ENCODE measurements at places on chromosomes 7 and 10.

DNA sequence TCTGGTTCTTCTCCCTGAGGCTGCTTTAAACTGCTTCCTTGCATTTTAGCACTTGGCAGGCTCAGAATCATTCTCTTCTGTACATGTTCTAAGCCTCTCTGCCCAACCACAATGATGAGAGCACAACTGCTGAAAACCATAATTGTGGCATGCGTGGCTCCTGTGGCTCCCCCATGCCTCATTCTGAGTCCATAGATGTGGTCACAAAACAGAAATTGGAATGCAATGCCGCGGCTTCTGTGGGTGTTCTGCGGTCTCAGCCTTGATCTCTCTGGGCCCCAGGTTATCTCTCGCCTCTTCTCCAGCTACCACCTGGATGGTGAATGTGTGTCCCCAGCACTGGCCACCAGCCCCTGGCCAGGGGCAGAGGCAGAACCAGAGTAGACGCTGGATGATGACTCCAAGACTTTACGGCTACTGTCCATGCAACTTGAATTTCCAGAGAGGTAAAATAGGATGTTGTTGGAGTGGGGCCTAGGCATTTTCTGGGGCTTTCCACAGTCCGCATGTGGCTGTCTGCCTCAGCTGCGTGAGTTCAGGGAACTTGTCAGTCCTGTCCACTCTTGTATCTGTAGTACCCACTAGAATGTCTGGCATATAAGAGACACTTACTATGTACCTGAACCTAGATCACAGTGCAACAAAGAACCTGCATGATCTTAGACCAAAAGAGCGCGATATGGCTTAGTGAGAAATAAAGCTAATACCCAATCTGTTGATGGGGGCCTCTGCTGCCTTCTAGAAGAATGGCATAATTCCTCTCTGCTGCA lies 52.4 kb upstream of the ADRB1 start:
- no peak for DNase-seq

DNA sequence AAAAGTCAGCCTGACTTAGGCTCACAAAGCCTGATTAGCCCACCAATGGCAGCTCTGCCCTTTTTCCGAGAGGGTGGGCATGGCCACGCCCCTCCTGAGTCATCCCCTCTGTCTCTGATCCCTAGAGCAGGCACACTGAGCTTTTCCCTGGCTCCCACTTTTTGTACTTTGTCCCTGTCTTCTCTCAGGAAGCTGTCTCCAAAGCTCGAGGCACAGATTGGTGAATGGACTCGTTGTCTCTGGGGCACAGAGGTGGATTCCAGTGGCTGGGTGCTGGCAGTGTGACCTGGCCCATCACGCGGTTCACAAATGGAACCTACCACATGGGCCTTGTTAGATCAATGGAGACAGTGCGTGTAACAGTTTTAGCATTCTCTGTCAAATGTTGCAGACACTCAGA lies 313.5 kb downstream of the WDR37 start:
- DNase-seq, result no peak

DNA sequence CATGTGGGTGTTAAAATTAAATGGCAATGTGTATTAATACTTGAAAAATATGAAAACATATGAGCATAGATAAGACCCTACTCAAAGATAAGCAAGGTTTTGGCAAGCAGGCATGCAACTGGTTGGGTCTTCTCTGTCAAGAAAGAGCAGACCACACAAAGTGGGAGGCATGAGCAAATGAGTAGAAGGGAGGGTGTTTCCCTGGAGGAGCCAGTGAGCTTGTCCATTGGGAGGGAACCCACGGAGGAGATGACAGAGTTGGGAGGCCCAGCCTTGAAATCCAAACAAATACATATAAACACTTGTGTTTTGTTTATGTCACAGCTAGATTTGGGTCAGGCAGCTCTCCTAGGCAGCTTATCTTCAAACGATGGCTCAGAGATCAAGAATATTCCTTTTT lies 134.5 kb upstream of the CXCL12 start:
- no peak for DNase-seq

DNA sequence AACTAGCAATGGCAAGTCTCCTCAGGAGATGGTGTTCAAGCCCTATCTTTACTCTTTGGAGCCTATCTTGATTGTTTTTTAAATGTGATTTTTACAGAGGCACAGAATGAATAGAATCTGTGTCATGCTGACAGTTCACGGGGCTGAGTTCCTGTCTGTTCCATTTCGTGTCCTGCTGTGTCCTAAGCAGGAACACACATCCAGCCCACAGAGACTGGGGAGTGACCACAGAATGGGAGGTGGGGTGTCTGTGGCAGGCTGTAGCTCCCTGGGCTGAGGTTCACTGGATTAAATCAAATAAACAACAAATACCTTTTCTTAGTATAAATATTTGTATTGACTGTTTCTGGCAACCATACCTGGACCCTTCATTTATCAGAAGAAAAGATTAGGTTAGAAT lies 73.4 kb upstream of the CARD11 start:
- DNase-seq, result no peak

DNA sequence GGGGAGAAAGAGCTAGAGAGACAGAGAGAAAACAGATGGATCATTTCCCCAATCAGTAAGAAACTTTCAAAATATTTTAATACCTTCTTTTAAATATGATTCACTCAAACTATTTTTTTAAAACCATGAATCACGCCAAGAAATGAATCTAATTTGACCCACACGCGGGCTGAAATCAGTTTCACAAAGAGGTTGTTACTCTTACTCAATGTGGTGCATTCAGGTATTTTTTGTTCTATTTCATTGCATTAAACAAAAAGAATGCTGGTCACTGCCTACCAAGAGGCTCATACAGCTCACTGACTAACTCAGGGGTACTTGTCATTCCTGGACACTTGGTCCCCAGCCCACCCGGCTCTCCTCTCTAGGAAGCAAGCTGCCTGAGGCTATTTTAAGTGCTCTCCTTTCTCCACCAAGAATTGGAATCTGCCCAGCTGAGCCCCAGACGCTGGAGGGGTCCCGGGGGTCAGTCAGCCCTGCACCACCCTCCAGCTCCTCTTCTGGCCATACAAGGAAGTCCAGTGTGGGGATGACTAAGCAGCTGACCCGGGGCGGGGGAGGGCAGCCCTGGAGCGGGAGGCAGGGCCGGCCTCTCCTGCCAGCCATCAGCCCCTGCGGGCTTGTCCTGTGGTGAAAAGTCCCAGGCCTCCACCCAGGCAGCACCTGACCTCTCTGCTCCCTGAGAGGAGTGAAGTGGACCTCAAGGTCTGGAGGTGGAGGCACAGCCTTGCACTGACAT lies 21.7 kb upstream of the PFKP start:
- peak; percentile 68 for DNase-seq

- no peak for DNase-seq
Observed at GRCh38 chr7:66629222-66630062, 761 bp downstream of the KCTD7 start.

GRCh38 chr7:29319719-29320521 lies 125.3 kb downstream of the CHN2 start:
- no peak for DNase-seq

GRCh38 chr7:105389088-105389650 lies 448 bp upstream of the SRPK2 start:
- DNase-seq, result peak; percentile 66

GRCh38 chr10:104077663-104078151 lies 8.0 kb downstream of the COL17A1 start:
- DNase-seq, result no peak

- no peak for DNase-seq
Observed at GRCh38 chr7:25913598-25914224, 238.3 kb upstream of the NFE2L3 start.

DNA sequence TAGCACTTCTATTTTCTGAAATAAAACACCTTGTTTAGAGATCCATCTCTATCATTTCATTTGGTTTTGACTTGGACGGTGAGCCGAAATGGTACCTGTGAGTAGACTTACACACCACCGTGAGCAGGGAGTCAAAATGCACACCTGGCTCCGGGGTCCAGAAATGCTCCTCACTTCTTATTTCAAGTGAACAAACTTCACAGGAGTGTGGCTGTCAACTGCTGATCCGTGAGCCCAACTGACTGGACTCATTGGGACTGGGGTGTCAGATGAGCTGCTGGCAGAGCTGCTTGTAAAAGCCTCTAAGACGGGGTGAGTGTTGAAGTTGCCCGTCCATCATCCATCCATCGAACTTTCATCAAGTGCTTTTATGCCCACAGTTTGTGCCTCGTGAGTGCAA lies 435.5 kb downstream of the GLRX3 start:
- no peak for DNase-seq

- DNase-seq, result no peak
Observed at GRCh38 chr7:1924258-1924817, 254.3 kb downstream of the ELFN1 start.

- no peak for DNase-seq
Observed at GRCh38 chr10:6033954-6034353, 28.2 kb downstream of the IL2RA start.

DNA sequence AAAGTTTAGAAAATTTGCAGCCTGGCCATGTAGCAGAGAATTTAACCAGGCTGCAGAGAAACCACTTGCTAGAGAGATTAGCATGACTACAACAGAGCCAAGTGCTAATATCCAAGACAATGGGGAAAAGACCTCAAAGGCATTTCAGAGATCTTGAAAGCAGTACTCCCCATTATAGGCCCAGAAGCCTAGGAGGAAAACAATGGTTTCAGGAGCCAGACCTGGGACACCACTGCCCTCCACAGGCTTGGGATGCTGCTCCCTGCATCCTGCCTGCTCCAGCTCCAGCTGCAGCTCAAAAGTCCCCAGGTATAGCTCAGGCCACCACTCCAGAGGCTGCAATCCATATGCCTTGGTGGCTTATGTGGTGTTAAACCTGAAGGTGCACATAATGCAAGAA lies 101.5 kb upstream of the TMEM72 start:
- no peak for DNase-seq

- no peak for DNase-seq
Observed at GRCh38 chr10:70563230-70563629, 39.3 kb downstream of the PRF1 start.

- DNase-seq, result no peak
Observed at GRCh38 chr10:35377050-35377728, 40.9 kb downstream of the CCNY start.

DNA sequence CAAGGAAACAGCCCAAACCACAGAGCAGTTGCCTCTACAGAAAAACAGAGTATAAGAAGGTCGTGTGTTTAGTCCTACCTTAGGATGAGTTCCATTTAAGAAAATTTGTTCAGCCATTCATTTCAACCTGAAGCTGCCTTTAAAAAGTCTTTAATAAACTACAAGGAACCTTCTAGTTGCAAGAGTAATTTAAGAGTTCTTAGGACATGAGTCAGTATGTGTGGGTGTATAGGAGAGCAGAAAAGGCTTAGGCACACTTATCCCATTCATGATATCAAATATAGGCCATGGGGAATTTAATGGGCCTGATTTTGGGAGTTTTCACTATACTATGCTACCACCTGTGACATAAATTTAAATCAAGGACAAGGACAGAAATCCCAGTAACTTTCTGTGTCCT lies 496.8 kb downstream of the TFEC start:
- DNase-seq, result no peak

- no peak for DNase-seq
Observed at GRCh38 chr10:36053775-36054174, 411.7 kb upstream of the FZD8 start.

GRCh38 chr7:155401884-155402283 lies 56.0 kb upstream of the EN2 start:
- no peak for DNase-seq

DNA sequence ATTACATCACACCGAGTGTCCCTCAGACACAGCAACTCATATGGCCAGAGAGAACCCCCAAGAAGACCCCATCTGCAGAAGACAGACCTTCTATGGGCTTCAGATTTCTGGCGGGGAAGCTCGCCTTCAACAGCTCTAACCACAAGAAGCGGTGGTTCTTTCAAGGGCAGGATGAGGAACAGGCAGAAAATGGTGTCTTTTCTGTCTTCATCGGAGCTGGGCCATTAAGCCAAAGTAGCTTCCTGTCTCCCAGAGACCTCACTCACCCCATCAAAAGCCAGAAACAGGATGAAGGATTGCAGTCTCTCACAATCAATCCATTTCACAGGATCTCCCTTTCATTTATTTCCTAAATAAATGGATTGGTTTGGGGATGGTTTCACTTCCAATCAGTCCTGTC lies 149.1 kb downstream of the HERPUD2 start:
- no peak for DNase-seq

DNA sequence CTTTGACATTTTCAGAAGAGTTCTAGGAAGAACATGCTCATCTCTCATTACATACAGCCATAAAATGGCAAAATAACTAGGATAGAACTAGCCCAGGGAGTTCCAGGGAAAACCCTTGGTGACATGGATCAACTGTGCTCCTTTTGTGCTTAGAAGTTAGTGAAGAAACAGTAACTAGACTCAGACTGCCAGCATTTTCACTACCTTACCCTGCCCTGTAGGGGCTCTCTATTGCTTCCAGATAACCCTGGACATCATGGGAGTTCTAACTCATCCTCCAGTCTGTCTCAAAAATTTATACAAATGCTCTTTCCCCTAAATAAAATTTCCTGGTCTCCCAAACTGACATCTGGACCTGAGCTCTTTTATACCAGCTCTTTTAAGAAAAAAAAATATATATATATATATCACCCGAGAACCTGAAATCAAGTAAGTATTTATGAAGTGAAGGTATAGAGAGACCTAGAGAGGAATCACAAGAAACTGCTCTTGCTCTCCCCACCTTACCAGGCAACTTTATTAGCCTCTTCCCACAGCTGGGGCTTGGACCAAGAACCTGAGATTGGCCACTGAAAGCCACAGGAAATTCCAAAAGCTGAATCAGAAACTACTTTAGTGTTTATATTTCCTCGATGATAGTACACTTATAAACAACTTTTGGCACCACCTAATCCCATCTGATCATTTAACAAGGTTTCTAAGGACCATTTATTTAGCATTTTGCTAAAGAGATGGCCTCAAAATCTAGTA lies 101.4 kb downstream of the RELN start:
- peak; percentile 6 for DNase-seq

GRCh38 chr10:46001187-46001756 lies 29.0 kb downstream of the TIMM23 start:
- no peak for DNase-seq

GRCh38 chr7:113113912-113114311 lies 4.4 kb downstream of the SMIM30 start:
- DNase-seq, result peak; percentile 13

- no peak for DNase-seq
Observed at GRCh38 chr7:158272509-158273137, 315.0 kb downstream of the PTPRN2 start.

GRCh38 chr10:11724938-11725776 lies 17.0 kb upstream of the ECHDC3 start:
- peak; percentile 85 for DNase-seq

DNA sequence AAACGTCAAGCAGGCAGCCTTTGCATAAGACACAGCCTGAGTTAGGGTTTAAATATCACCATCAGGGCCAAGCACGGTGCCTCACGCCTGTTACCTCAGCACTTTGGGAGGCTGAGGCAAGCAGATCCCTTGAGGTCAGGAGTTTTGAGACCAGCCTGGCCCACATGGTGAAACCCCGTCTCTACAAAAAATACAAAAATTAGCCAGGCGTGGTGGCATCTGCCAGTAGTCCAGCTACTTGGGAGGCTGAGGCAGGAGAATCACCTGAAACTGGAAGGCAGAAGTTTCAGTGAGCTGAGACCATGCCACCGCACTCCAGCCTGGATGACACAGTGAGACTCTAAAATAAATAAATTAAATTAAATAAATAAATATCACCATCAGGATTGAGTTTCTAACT lies 33.0 kb downstream of the SRPK2 start:
- no peak for DNase-seq

- DNase-seq, result no peak
Observed at GRCh38 chr7:68148440-68148839, 1151.8 kb downstream of the TYW1 start.
